ENCODE measurements at places on chromosomes 5 and 9.

DNA sequence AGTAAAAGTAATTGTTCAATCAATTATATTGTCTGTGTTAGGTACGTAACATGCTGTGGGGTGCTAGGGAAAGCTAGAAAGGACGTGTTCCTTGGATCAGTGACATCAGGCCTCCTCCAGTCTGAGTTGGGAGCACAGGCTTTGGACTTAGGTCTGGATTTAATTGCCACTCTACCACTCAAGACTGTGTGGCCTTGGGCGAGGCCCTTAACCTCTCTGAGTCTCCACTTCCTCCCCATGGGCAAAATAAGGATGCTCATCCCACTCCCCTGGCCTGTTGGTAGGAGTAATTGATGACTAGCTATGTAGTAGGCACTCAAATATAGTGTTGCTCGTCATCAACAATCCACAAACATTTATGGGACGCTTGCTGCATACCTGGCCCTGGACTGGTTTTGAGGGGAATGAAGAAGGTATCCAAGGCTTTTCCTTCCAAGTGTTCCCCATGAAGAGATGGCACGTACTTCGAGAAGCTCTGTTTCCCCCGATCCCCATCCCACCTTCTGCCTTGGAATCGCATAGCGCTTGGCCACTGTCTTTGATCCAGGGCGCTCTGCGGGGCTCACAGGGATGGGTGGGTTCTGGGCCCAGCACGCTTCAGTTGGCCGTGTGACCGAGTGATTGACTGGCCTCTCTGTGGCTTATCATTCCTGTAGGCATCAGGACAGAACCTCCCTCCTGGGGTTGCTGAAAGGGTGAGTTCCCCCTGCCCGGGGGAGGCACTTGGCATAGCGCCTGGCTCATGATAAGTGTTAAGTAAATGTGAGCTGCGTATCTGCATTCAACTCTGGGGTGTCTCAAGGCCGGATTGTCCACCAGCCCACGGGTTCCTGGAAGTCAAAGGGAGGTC is 8.1 kb downstream of the FGF18 start:
- DNase-seq, result no peak

GRCh38 chr5:162657076-162657475 is 589.5 kb downstream of the GABRG2 start:
- no peak for DNase-seq

- no peak for DNase-seq
Measured at GRCh38 chr5:1001406-1002270, 7.0 kb upstream of the NKD2 start.

DNA sequence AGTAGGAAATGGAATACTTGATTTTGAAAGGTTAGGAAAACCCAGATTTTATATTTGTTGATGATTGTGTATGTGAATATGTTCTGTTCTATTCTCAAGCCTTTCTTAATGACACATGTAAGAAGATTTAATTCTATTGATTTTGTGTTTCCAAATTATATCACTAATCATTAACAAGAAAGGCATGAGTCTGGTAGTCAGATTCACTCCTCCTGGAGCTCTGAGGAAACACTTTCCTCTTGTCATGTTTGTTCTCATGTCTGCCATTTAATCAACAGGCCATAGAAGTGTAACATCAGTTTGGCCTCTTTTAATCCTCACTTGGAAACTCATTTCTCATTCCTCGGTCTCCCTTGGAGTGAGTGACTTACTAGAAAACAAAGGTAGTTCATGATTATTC is 40.6 kb upstream of the F2R start:
- DNase-seq, result no peak

GRCh38 chr9:131096269-131097125 is at the start of gene AIF1L:
AIF1L (plus strand) TSS chr9:131096531; CDS start chr9:131096630, 99 bp downstream.
- peak; percentile 89 for DNase-seq

DNA sequence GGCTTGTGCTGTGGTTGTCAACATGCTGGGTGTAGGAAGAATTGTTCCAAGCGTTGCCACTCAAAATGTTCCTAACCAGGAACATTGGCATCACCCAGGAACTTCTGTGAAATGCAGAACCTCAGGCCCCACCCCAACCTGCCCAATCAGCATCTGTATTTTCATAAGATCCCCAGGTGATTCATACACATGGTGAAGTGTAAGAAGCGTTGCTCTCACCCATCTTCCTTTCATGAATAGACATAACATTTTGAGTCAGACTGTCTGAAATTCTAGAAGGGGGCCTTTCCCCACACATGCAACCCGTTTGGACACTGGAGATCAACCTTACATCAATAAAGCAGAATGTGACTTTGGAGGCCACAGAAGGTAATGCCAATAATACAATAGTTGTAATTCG is 9.3 kb upstream of the AFAP1L1 start:
- DNase-seq, result no peak
